ENCODE measurements at places on chromosomes 3 and 15.

DNA sequence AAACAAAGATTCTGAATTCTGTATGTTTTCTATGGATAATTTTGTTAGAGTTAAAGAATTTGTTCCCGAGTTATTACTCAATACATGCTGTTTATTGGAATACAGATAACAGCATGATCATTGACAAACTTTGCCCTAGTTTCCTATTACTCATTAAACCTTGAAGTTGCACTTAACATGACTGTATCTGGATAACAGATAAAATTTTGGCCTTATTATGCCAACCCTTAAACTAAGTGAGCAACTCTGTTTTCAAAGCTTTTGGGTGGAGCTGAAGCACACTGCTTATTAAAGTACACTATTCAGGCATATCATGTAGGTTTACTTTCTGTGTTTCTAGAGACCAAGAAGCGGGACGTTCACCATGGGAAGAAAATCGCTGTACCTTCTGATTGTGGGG is at the start of gene AADAC:
AADAC (plus strand) TSS at position 318 of the 400 bp plus-strand sequence; CDS start at position 365, 47 bp downstream.
- DNase-seq, result no peak

DNA sequence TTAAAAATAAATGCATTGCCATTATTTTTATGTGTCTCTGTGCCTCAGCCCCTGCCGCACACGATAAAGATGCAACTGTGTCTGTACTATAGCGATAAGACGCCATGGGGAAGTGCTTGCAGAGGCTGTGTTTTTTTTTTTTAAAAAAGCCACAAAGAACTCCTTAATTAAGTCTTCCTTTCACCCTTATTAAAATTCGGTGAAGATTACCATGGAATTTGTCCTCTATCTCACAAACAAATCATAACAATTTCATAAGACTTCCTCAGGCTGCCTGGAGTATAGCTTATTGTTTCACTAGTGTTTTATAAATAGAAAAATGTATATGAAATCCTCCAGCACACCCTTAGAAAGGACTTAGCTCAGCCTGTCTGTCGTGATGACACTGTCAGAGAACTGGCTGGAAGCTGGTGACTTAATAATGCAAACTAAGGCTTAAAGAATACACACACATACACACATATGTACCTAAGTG is 374.8 kb upstream of the SLCO3A1 start:
- no peak for DNase-seq

DNA sequence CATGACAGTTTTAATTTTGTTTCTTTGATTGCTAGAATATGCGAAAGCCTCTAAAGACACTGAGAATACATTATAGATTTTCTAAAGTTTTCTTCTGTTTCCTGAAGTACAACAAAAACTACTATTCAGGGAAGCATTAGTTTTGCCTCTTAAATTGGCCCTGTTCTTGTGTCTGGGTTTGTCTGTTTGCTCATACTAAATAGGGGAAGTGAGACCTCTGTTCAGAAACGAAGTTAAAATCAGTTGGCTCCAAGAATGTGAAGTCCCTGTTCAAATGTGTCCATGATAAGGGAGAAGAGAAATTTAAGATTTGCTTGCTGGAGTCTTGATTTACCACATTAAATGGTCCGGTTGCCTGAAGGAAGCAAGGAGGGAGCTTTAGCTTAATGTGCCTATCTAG is 327.3 kb upstream of the GBE1 start:
- no peak for DNase-seq

- peak; percentile 82 for DNase-seq
Measured at GRCh38 chr15:78396976-78397375, 41.0 kb upstream of the IREB2 start.

GRCh38 chr15:66041276-66041675 is 172.0 kb downstream of the RAB11A start:
- DNase-seq, result no peak

- DNase-seq, result no peak
Measured at GRCh38 chr3:33711100-33711499, 7.0 kb downstream of the CLASP2 start.

DNA sequence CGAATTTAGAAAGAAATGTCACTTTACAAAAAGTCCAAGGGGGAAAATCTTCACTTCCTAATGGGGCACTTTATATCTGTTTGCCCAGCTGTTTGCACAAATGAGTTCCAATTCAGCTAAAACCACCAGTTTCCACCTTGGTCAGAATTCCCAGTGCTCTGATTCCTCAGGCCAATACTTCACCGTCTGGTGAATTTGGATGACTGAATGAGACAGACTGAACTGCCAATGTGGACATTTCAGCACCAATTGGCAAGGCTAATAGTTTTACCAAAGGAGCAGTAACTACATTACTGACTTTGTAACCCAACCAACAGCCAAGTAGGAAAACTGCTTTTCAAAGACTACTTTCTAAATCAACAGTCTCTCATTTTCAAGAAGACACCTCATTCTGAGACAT is 51.8 kb downstream of the ABI3BP start:
- no peak for DNase-seq

- DNase-seq, result peak; percentile 84
Measured at GRCh38 chr3:69442771-69443311, 57.0 kb upstream of the FRMD4B start.

DNA sequence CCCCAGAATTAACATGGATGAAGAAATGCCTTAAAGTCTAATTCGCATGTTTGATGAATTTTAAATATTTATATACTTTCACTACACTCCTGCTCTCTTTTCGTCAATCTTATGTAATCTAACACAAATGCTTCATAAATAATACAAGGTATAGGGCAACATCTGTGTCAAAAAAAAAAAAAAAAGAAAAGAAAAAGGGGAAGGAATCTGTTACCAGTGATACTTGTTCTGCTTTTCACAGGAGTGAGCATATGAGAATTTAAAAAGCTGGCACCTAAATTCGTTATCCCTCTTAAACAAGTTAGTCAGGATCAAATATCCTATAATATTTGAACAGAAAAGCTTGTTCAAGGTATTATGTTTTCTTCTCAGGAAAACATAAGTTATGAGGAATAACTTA is 243.8 kb downstream of the KCNH8 start:
- no peak for DNase-seq

- DNase-seq, result no peak
Measured at GRCh38 chr15:58622877-58623276, 126.6 kb downstream of the ADAM10 start.

DNA sequence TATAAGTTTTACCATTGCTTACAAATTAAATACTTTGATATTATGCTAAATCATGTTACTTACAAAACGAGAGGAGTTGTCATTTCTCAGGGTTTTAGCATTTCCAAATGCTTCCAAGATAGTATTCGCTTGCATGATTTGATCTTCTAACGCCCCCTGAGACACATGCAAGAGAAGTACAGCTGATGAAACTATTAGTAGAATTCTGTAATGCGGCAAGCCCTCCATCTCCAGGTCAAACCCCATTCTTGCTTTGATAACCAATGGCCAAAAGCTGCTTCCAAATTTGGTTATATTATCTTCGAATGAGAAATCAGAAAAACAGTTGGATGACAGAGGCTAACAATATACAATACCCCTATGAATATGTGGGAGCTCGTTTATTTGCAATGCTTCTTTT is 14.7 kb downstream of the MYH15 start:
- DNase-seq, result no peak
